ENCODE measurements at places on chromosomes 3 and 15.

DNA sequence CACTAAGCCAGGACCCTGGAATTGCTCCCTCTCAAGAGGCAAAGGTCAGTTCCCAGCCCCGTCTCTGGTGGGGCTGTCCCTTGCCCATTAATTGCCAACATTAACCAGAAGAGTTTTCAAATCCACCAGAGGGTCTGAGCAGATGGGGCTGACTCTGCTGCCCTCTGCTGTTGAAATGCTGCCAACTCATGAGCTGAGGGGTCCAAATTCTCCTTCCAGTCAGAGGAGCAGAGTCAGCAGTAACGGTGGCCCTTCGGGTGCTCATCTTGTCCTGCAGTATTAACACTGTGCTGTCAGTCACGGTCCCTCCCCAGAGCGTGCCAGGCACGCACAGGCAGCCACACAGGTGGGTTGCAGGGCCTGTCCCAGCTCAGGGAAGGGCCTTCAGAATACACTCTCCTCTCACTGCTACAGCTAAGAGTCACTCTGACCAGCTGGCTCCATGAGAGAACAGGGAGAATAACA is 10.7 kb upstream of the SPTBN5 start:
- peak; percentile 68 for DNase-seq

DNA sequence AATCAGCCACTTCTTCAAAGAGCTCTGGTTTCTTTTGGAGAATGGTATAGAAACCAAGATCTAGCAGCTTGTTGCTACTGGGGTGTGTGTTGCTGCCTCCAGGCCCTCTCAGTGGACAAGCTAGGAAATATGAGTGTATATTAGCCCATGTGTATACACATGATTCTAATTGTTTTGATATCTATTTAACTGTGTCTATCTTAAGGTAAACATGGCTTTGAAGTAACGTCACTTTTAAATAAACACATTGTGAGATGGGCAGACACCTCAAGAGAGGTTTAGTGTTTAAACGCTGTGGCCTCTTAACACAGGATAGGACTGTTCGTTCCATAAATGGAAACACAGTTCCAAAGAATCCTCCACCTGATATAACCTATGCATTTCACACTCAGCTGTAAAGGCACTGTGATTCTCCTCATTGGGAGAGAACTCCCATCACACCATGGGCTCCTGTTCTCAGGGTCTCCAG is 87.0 kb downstream of the GMPS start:
- DNase-seq = no peak

- DNase-seq = no peak
These were observed 607.1 kb upstream of the BCHE start for GRCh38 chr3:166444336-166444735.

DNA sequence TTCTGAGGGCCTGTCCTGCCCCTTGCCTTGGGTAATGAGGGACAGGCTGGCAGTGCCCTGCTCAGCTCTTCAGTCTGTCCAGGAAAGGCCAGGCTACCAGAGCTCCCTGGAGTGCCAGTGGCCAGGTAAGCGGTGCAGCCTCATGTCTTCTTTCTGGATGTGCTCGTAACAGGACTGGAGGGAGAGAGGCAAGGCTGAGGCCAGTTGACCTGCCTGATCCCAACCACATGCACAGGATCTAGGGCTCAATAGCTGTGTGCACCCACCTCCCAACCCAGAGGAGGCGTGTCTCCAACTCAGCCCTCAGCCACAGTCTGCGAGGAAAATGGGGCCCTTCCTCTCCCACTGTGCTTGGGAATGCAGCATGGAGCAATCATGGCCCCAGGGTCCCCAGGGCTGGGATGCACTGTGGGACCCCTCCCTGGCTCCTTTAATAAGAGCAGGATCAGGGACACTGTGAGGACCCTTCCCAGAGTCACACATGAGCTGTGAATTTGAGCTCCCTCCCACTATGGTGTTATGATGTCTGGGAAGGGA is 22.5 kb downstream of the ALS2CL start:
- DNase-seq = no peak

DNA sequence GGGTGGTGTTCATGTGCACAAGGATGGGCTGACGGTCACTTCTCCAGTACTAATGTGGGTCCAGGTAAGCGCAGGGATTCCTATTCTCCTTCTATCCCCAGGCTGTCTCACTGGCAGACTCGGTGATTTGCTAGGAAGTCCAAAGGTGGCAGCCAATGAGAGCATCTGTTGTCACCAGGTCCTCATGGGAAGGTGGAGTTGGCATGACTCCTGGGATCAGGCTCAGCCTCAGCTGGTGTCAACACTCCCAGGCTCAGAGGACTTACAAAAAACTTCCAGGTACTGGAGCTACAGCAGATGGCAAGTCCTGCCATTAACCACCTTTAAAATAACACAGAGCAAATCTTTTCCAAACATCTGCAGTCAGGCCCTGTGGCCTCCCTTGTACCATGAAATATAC is 13.8 kb downstream of the XYLB start:
- no peak for DNase-seq

DNA sequence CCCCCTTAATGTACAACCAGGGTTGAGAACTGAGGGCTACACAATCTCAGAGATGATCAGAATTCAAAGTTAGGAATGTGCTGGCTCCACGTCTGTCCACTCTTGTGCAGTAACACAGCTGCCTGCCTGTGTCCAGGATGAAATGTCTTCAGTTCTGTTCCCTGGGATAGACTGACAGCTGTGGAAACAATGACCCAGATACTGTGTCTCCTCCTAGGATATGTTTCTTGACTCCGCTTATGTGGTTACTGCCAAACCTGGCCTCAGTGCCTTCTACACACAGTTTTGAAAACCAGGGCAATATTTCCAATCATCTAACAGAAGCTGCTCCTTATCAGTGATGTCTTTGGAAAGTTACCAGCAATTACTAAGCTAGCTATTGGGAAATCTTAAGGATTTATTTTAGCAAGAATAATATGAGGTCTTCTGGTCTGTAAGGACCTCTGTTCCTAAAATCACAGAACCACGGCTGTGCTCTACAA is 67.6 kb downstream of the NOX5 start:
- DNase-seq = peak; percentile 58

- no peak for DNase-seq
These were observed 47.8 kb downstream of the SLC41A3 start for GRCh38 chr3:126036056-126036549.

DNA sequence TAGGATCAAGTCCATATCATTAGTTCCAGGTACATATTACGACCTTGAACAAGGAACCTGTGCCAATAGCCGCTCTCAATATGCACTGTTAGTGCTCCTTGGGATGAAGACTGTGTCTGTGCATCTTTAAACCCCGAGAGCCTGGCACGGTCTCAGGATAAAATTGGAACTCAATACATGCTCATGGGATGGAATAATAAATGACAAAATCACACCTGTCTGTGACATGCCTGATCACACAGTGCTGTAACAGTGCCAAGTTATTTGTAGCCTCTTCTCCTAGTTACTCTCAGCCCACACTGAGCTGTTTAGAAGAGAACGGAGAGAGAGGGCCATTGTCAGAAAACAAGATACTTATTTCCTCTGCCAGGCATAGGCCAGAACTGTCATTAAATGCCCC is 82.2 kb downstream of the SSR3 start:
- no peak for DNase-seq

DNA sequence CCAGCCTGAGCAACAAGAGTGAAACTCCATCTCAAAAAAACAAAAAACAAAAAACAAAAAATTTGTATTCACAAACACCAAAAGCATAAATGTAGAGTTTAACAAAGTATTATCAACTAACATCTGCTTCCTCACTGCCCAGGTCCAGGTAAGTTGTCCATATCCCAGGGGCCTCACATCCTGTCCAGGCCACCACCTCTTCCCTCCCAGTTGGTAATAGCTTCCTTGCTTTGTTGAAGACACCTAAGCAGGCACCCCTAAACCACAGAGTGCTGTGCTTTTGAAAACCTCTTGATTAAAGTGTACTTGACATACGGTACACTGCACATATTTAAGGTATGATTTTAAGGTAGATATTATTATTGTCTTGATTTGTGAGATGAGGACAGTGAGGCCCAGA is 299.8 kb downstream of the SHQ1 start:
- DNase-seq = no peak

DNA sequence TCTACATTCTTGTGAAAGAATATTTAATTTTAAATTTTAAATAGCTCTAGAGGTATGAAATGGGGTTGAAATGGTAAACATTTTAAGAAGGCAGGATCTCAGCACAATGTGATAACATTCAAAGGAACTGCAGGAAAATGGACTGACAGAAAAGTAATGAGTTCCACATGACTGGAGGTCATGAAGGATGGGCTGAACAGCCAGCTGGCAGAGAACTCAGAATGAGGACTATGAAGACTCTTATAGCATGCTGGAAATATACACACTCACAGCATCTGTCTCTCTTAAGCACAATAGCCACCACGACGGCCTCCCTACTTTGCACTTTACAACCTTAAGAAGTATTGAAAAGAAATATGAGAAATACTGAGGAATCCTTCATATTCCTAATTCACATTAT is 94.7 kb downstream of the TNIK start:
- no peak for DNase-seq

GRCh38 chr15:27854601-27855000 is 244.5 kb downstream of the OCA2 start:
- no peak for DNase-seq

DNA sequence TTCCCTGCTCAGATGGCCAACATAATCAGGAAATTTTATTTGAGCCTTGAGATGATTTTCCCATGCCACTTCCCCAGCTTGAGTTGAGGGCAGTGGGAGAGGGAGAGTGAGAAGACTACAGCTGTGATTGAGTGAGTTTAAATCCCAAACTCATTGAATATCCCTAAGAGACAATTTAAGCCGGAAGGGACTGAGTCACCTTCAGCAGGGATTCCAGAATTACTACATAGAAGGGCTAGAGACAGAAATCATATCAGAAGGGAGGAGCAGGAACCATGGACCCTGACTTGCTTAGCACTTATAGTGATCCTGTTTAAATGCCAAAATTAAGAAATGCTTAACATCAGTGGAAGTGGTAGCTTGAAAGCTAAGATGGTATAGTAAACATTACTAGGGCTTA is 312.2 kb upstream of the SLCO3A1 start:
- DNase-seq = no peak

All from lung microvascular endothelial cell (primary cell).